ENCODE measurements at places on chromosomes 2 and 18. TPM values are rescaled to one million over a fixed set of nuclear protein-coding genes. Genes with fewer than 3 reads are reported as not detected.

GRCh38 chr18:61765097-61765496 lies 127.7 kb downstream of the RNF152 start:
- no peak for DNase-seq

DNA sequence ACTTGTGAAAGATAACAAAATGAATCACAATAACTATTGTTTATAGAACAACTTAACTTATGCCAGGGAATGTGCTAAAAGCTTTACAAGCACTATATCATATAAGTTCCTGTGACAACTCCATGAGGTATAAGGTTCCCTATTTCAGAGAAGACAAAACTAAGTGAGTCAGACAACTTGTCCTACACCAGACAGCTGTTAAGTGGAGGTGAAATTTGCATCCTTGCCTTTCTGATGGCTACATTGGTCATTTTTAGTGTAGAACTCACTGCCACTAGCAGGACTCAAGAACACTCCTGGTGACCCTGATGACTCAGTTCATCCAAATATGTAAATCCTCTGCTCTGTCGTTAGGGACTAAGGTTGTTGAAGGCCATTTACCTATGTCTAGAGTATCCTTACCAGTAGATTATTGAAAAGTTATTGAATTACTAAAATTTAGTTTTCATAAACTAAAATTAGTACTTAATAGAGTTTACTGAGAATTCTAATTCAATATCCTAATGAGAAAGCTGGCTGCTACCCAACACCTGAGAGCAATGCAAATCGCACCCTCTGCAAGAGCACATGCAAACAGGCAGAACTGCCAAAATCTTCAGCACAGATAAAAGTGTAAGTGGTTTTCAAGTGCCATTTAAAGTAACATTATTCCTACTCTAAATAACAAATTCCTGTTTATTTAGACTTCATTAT lies 636.2 kb downstream of the NRXN1 start:
- DNase-seq = no peak

GRCh38 chr2:54787755-54788366 lies 64.4 kb downstream of the EML6 start:
- DNase-seq = no peak

Gene RAPH1
- 4.2 TPM for polyA plus RNA-seq
